ENCODE measurements at places on chromosomes 12 and 14. TPM values are rescaled to one million over a fixed set of nuclear protein-coding genes. Genes with fewer than 3 reads are reported as not detected.

GRCh38 chr14:70713511-70713916, 71.8 kb downstream of the TTC9 start:
- H3K27ac ChIP-seq, result no peak overlapping the region
- H3K4me3 ChIP-seq, result no peak overlapping the region
- peaks cover 5% of the 10 kb centered on the region for H3K4me1 ChIP-seq
- H3K27me3 ChIP-seq, result no peaks in the 10 kb centered on the region
- no peaks in the 10 kb centered on the region for H3K36me3 ChIP-seq

DNA sequence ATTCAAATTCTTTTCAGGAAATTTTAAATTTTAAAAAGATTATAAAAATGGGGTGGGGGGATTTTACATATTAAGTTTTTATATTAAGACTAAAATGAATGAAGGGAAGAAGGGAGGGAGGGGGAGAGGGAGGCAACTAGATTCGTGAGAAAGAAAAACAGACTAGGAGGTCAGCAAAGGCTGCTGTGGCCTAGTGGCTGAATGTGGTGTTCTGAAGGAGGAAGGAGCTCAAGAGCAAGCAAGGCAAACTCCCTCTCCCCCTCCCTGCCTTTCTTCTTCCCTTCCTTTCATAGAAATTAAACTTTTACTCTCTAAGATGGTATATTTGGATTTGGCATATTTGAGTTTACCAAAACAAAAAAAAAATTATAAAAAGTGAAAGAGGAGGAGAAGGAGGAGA, 18.1 kb downstream of the DYRK2 start:
- no peaks in the 10 kb centered on the region for H3K4me1 ChIP-seq
- no peak overlapping the region for H3K4me3 ChIP-seq
- DNase-seq, result no peak

GRCh38 chr14:99945732-99946651, 119.2 kb upstream of the EVL start:
- no peaks in the 10 kb centered on the region for H3K27me3 ChIP-seq
- no peaks in the 10 kb centered on the region for H3K4me1 ChIP-seq
- H3K36me3 ChIP-seq, result no peaks in the 10 kb centered on the region
- peak; percentile 79 for DNase-seq

- no peaks in the 10 kb centered on the region for H3K36me3 ChIP-seq
- H3K4me1 ChIP-seq, result no peaks in the 10 kb centered on the region
- H3K27me3 ChIP-seq, result no peaks in the 10 kb centered on the region
- H3K4me3 ChIP-seq, result no peak overlapping the region
Measured at GRCh38 chr14:104196461-104197140, 58.2 kb downstream of the KIF26A start.

DNA sequence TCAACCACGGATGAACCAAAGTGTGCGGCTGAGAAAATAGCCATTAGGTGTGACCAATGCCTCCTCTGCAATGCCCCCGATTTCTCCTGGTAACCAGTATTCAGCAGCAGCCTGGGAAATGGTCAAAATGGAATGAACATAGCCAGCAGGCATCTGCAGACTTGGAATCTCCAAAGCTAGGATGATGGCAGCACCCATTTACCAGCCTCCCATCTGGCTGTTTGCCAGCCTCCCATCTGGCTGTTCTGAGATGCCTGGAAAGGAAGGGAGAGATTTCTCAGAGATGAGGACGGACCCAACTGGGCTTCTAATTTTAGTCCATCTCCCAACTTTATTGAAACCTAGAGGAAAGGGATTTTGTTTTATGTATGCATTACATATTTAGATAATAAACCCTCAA, 16.2 kb downstream of the CLMN start:
- no peak overlapping the region for H3K4me3 ChIP-seq
- H3K4me1 ChIP-seq, result peaks cover 6% of the 10 kb centered on the region
- H3K27ac ChIP-seq, result no peak overlapping the region
- DNase-seq, result no peak
- no peaks in the 10 kb centered on the region for H3K27me3 ChIP-seq

GRCh38 chr14:68966872-68967301, 12.2 kb downstream of the ACTN1 start:
- H3K27me3 ChIP-seq, result no peaks in the 10 kb centered on the region
- no peak overlapping the region for H3K4me3 ChIP-seq
- H3K27ac ChIP-seq, result peak overlapping the region; percentile 48
- DNase-seq, result no peak
- H3K36me3 ChIP-seq, result no peaks in the 10 kb centered on the region

- no peaks in the 10 kb centered on the region for H3K27me3 ChIP-seq
- H3K4me3 ChIP-seq, result no peak overlapping the region
- H3K27ac ChIP-seq, result no peak overlapping the region
- H3K4me1 ChIP-seq, result peaks cover 8% of the 10 kb centered on the region
- DNase-seq, result no peak
Measured at GRCh38 chr12:57160040-57160439, 12.6 kb upstream of the LRP1-AS start.

The SPIC gene
- total RNA-seq, result 0.43 TPM

DNA sequence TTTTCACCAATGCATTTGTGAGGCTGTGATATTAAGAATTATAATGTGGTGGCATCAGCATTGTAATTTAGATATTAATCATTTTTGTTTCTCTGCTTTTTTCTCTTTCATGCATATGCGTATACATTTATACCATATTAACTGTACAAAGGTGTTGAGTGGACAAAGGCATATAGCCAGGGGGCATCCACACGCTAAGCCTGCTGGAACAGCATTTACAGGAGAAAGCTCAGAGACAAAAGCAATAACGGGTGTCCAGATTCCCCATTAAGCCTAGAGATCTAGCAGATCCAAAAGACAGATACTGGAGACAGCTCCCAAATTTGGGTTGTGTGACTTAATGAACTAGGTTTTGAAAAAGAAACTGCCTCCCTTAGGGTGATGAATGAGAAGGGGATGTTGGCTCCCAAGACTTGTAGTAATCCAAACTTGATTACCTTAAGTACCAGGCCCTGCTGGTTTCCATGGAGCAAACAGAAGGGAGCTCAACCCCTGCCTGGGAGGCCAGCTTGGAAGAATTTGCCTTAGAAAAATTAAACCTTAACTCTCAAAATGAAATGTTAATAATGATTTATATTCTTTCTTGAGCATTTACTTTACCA, 181.9 kb downstream of the SLC6A15 start:
- no peaks in the 10 kb centered on the region for H3K27me3 ChIP-seq
- no peak overlapping the region for H3K4me3 ChIP-seq
- H3K4me1 ChIP-seq, result no peaks in the 10 kb centered on the region
- H3K27ac ChIP-seq, result no peak overlapping the region
- DNase-seq, result no peak
- H3K36me3 ChIP-seq, result no peaks in the 10 kb centered on the region

GRCh38 chr12:49907352-49907751, 3.7 kb upstream of the FAIM2 start:
- no peak overlapping the region for H3K27ac ChIP-seq
- H3K27me3 ChIP-seq, result no peaks in the 10 kb centered on the region
- no peaks in the 10 kb centered on the region for H3K4me1 ChIP-seq
- H3K36me3 ChIP-seq, result no peaks in the 10 kb centered on the region

- DNase-seq, result no peak
- H3K36me3 ChIP-seq, result no peaks in the 10 kb centered on the region
- H3K27me3 ChIP-seq, result no peaks in the 10 kb centered on the region
- H3K27ac ChIP-seq, result peak overlapping the region; percentile 56
Measured at GRCh38 chr12:47361389-47362021, 281.7 kb upstream of the AMIGO2 start.

The KLHL28 gene
- total RNA-seq, result 6.2 TPM

The INHBC gene
- total RNA-seq, result 51.6 TPM

The PROX2 gene
- total RNA-seq, result not detected

- no peak overlapping the region for H3K4me3 ChIP-seq
- no peaks in the 10 kb centered on the region for H3K4me1 ChIP-seq
- no peaks in the 10 kb centered on the region for H3K27me3 ChIP-seq
- no peak overlapping the region for H3K27ac ChIP-seq
- peak; percentile 30 for DNase-seq
Measured at GRCh38 chr12:65881965-65882413, 57.7 kb downstream of the HMGA2 start.

The ANO4 gene
- total RNA-seq, result not detected

The CCDC184 gene
- 0.46 TPM for total RNA-seq

- no peaks in the 10 kb centered on the region for H3K36me3 ChIP-seq
- H3K27me3 ChIP-seq, result no peaks in the 10 kb centered on the region
- no peak for DNase-seq
- H3K4me1 ChIP-seq, result no peaks in the 10 kb centered on the region
Measured at GRCh38 chr12:28308891-28309290, 118.6 kb downstream of the CCDC91 start.

The EIF5 gene
- total RNA-seq, result 357 TPM

- no peak overlapping the region for H3K27ac ChIP-seq
- DNase-seq, result peak; percentile 7
- H3K4me1 ChIP-seq, result no peaks in the 10 kb centered on the region
- H3K27me3 ChIP-seq, result no peaks in the 10 kb centered on the region
- no peaks in the 10 kb centered on the region for H3K36me3 ChIP-seq
- H3K4me3 ChIP-seq, result no peak overlapping the region
Measured at GRCh38 chr12:116397148-116397547, 119.7 kb upstream of the MED13L start.

GRCh38 chr12:70317781-70318180, 48.3 kb upstream of the KCNMB4 start:
- DNase-seq, result no peak
- no peak overlapping the region for H3K27ac ChIP-seq
- H3K27me3 ChIP-seq, result no peaks in the 10 kb centered on the region
- H3K4me3 ChIP-seq, result no peak overlapping the region
- no peaks in the 10 kb centered on the region for H3K36me3 ChIP-seq

The CD4 gene
- 35.6 TPM for total RNA-seq

DNA sequence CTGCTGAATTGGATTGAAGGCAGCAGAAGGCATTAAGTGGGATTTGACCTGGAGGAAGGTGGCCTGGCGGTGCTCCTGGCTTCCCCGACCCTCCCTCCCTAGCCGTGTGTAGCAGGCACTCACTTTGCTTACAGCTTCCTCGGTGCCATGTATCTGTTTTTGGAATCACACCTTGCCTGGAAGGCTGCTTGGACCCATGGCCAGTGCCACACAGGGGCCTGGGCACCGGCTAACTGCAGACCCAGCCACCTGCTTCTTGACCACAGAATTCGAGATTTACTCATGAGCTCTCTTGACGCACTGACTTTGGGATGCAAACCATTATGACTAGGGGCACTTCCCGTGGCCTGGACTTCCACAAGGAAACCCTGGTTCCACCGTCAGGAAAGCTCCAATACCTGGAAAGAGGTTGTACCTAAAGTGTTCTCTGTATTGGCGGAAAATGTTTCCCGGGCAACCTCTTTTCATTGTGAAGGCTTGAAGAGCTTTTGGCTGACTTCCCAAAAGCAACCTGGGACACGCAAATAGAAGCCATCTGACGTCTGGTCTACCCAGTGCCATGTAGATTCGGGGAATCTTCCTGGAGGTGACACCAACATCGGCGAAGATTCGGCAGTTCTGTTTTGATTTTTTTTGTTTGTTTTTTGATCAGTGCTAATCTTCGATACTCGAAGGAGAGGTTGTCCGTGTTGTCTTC, 125.6 kb upstream of the RTL1 start:
- H3K4me1 ChIP-seq, result no peaks in the 10 kb centered on the region
- DNase-seq, result no peak
- no peak overlapping the region for H3K27ac ChIP-seq
- no peaks in the 10 kb centered on the region for H3K27me3 ChIP-seq
- no peak overlapping the region for H3K4me3 ChIP-seq
- no peaks in the 10 kb centered on the region for H3K36me3 ChIP-seq

DNA sequence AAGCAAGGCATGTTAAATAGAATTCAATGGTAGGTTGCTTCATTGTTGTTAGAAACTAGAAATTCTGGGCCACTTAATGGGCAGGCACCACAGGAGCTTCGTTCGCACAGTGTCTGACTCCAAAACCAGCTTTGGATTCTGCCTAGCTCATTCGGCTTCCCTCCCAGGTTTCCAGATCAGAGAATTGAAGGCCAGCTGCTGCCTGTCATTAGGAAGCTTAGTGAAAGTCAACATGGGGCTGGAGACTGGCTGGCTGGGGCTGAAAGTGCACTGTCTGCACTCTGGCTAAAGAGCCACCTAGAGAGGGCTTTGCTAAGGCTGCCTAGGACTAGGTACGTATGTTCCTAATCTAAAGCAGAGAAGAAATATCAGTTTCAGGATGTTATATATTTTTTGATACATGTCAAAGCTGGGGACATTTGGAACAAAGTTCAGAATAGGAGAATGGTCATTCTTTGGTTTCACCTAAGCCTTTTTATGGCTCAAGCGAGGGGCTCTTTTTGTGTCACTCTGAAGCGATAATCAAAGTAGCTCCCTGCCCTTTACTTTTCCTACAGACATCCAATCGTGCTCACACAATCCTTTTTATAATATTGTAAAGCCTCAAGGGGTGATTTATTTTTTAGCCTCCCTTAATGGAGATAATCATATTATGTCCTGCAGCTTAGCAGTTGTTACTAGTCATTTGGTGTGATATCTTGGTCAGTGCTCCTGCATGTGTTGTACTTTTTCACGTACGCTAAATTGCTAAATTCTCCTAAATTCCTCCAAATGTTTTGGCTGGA, 238.5 kb upstream of the NAV3 start:
- no peak overlapping the region for H3K27ac ChIP-seq
- H3K4me1 ChIP-seq, result no peaks in the 10 kb centered on the region
- H3K27me3 ChIP-seq, result no peaks in the 10 kb centered on the region
- DNase-seq, result no peak

GRCh38 chr12:49345825-49346658, 646 bp upstream of the DNAJC22 start:
- peaks cover 37% of the 10 kb centered on the region for H3K4me1 ChIP-seq
- H3K36me3 ChIP-seq, result no peaks in the 10 kb centered on the region
- H3K4me3 ChIP-seq, result peak overlapping the region; percentile 31
- DNase-seq, result no peak
- H3K27ac ChIP-seq, result no peak overlapping the region

The DUSP6 gene
- 139 TPM for total RNA-seq

DNA sequence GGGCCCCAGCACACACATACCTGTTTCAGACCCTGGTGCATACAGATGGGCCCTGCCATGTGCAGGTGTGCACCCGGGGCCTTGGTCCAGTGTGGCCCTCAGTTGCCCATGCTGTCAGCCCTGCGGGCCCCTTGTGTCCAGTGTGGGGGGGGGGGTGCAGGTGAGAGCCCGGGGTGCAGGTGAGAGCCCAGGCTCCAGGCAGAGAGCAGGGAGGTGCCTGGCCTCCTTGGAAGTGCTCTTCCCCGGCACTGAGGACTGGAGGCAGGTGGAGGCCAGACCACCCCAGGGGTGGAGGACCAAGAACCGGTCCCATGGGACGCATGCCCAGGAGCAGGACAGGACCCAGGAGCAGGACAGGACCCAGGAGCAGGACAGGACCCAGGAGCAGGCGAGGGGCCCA, 40.9 kb downstream of the FBRSL1 start:
- H3K4me3 ChIP-seq, result no peak overlapping the region
- no peaks in the 10 kb centered on the region for H3K27me3 ChIP-seq
- no peaks in the 10 kb centered on the region for H3K36me3 ChIP-seq
- no peaks in the 10 kb centered on the region for H3K4me1 ChIP-seq

DNA sequence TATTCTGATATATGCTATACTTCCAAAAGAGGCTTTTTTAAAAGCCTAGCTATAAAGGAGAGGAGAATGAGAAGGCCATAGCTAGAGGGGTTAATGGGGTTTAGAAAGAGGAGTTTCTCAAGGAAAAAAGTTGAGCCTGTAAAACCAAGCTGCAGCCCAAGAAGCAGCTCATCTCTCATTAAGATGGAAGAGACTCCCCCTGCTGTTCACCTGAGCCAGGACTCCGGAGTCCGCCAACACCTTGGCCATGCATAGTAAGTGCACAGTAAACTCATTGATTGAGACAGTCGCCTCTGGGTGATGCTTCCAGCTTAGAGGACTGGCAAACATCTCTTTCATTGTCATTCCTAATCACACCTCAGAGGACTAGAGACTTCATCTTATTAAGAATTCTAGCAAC, 46.2 kb downstream of the ANO2 start:
- H3K36me3 ChIP-seq, result no peaks in the 10 kb centered on the region
- no peaks in the 10 kb centered on the region for H3K4me1 ChIP-seq
- DNase-seq, result no peak
- H3K27me3 ChIP-seq, result no peaks in the 10 kb centered on the region

The KRT2 gene
- total RNA-seq, result not detected

The PLEKHA5 gene
- 18.7 TPM for total RNA-seq
